Activated naive CD4-positive, alpha-beta T cell treated with anti-CD3 and anti-CD28 coated beads, Interleukin-2, amount 50 U/mL, for 72 hours (primary cell): ENCODE measurements at places on chromosomes 5 and 9. TPM values are rescaled to one million over a fixed set of nuclear protein-coding genes. Genes with fewer than 3 reads are reported as not detected.

- DNase-seq = no peak
Measured at GRCh38 chr5:173673295-173674101, 57.0 kb upstream of the BOD1 start.

DNA sequence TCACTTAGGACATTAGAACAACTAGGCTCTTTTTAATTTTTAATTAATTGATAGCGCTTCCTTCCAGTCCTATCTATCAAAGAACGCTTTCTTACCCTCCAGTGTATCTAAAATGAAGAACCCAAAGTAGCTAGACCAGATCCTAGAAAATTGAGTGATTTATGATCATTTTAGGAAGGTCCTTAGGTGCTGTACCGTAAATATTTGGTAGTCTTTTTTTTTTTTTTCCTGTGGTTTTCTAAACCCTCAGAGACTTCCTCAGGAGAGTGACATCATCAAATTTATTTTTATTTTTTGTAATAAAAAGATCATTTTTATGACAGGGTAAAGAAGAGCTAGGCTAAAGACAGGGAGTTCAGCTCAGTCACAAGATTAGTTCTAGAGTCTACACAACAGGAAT lies 197.4 kb downstream of the WDR70 start:
- no peak for DNase-seq

DNA sequence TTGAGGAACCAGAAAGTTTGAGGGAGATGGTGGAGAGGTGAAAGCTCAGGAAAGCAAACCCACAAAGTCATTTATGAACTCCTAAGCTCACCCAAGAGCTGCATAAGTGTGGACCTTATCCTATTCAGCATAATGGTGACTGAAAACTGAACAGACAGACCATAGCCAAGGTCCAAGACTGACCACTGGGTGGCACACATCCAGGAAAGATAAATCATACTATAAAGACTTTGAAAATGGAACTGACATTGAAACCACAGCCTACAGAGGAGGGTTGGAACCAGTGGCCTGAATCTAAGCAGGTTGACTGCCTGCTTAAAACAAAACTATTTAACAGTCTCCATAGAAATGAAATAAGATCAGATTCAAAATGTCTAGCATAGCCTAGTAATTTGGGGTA lies 121.0 kb upstream of the RGS7BP start:
- no peak for DNase-seq

The TAF11L11 gene
- not detected for total RNA-seq

- DNase-seq = no peak
Measured at GRCh38 chr5:95713960-95714710, 17.0 kb upstream of the RHOBTB3 start.

DNA sequence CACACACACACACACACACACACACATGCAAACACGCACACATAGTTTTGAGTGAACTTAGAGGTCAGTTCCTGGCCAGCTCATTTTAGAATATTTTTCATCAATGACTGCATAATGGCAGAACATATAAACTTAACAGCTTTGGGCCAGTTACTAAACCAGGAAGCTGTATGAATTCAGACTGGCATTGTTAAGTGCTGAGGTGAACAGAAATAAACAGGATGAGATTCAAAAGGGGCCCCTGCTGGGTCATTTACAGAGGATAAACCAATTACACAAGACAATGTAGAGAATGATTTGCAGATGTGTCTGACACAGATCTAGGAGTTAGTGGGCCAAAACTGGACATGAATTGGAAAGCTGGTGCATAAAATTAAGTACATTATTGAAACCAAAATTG lies 44.6 kb downstream of the MARCHF11 start:
- DNase-seq = no peak

The OLFM1 gene
- not detected for total RNA-seq

The RALGDS gene
- 77.0 TPM for total RNA-seq
